Ovary (tissue), 10 donors: ENCODE measurements at places on chromosomes 5 and 9.
A peak's percentile ranks its signal among the peaks of the same experiment; 100 is the strongest.

GRCh38 chr5:34674187-34674586, 18.1 kb downstream of the RAI14 start:
- H3K27ac ChIP-seq, result no peak overlapping the region
- no peaks in the 10 kb centered on the region for H3K27me3 ChIP-seq
- DNase-seq, result no peak
- H3K36me3 ChIP-seq, result no peaks in the 10 kb centered on the region

GRCh38 chr9:92638621-92639101, 31.3 kb downstream of the IPPK start:
- no peak overlapping the region for H3K27ac ChIP-seq
- H3K4me3 ChIP-seq, result no peak overlapping the region

- H3K4me1 ChIP-seq, result peaks cover 16% of the 10 kb centered on the region
- no peak for DNase-seq
- no peaks in the 10 kb centered on the region for H3K36me3 ChIP-seq
- no peaks in the 10 kb centered on the region for H3K27me3 ChIP-seq
- H3K27ac ChIP-seq, result peak overlapping the region; percentile 49
- H3K4me3 ChIP-seq, result no peak overlapping the region
These were observed 14.5 kb downstream of the C9orf50 start for GRCh38 chr9:129606161-129607026.

- no peak overlapping the region for H3K4me3 ChIP-seq
- no peaks in the 10 kb centered on the region for H3K36me3 ChIP-seq
- H3K27me3 ChIP-seq, result no peaks in the 10 kb centered on the region
These were observed 83.0 kb downstream of the SMC2 start for GRCh38 chr9:104177003-104177611.

GRCh38 chr5:2007878-2008501, 125.3 kb upstream of the IRX4 start:
- DNase-seq, result no peak
- H3K4me1 ChIP-seq, result no peaks in the 10 kb centered on the region
- H3K27ac ChIP-seq, result no peak overlapping the region
- H3K4me3 ChIP-seq, result no peak overlapping the region

DNA sequence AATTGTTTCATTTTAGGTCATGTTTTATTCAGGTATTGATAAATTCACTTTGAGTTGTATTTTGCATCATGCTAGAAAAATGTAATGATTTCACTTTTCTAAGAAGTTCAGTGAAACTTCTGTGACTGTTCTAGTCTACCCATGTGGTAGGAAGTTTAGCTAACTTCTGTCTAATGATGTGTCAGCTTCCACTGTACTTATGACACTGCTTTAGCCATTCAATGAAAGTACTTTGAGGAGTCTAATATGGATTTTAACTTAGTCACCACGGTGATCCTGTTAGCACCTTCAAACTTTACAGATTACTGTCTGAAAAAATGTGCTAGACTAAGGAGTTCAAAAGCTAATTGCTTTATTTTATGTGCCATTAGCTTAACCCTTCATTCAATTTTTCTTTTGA, 1510.5 kb upstream of the CDH9 start:
- no peak overlapping the region for H3K4me3 ChIP-seq
- no peaks in the 10 kb centered on the region for H3K4me1 ChIP-seq
- H3K27me3 ChIP-seq, result no peaks in the 10 kb centered on the region
- H3K36me3 ChIP-seq, result no peaks in the 10 kb centered on the region
- no peak for DNase-seq

- no peaks in the 10 kb centered on the region for H3K4me1 ChIP-seq
- no peak overlapping the region for H3K27ac ChIP-seq
- no peaks in the 10 kb centered on the region for H3K36me3 ChIP-seq
- no peak overlapping the region for H3K4me3 ChIP-seq
These were observed 17.8 kb upstream of the BRD3 start for GRCh38 chr9:134085674-134086073.

- H3K27ac ChIP-seq, result no peak overlapping the region
- no peaks in the 10 kb centered on the region for H3K36me3 ChIP-seq
- no peak overlapping the region for H3K4me3 ChIP-seq
- no peak for DNase-seq
These were observed 315.1 kb downstream of the CCDC171 start for GRCh38 chr9:15867988-15868387.

- H3K4me3 ChIP-seq, result no peak overlapping the region
- no peaks in the 10 kb centered on the region for H3K27me3 ChIP-seq
- no peak for DNase-seq
- H3K4me1 ChIP-seq, result no peaks in the 10 kb centered on the region
- H3K27ac ChIP-seq, result no peak overlapping the region
- H3K36me3 ChIP-seq, result no peaks in the 10 kb centered on the region
These were observed 370.0 kb downstream of the HINT1 start for GRCh38 chr5:130795037-130795436.

GRCh38 chr9:130662970-130663257, 1.5 kb upstream of the PRDM12 start:
- H3K36me3 ChIP-seq, result no peaks in the 10 kb centered on the region
- H3K27ac ChIP-seq, result no peak overlapping the region
- no peak overlapping the region for H3K4me3 ChIP-seq
- peaks cover 13% of the 10 kb centered on the region for H3K27me3 ChIP-seq

DNA sequence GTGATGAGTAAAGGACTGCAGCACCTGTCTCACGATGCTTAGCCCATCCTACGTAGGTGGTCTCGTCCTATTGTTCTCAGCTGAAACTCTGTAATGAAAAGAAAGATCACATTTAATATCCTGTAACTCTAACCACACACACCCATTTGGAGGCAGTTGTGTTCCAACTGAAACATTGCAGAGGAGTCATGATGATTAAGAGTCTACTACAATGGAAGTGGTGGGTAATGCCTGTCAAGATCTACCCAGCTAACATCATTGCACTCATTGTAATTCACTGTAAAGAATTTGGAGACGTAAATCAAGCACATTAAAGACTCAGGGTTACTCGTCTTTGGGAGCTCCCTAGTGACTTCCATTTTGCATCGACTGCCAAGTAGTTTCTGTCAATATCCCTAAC, 106.0 kb upstream of the PTPN3 start:
- no peak overlapping the region for H3K4me3 ChIP-seq
- no peaks in the 10 kb centered on the region for H3K27me3 ChIP-seq
- no peaks in the 10 kb centered on the region for H3K36me3 ChIP-seq

DNA sequence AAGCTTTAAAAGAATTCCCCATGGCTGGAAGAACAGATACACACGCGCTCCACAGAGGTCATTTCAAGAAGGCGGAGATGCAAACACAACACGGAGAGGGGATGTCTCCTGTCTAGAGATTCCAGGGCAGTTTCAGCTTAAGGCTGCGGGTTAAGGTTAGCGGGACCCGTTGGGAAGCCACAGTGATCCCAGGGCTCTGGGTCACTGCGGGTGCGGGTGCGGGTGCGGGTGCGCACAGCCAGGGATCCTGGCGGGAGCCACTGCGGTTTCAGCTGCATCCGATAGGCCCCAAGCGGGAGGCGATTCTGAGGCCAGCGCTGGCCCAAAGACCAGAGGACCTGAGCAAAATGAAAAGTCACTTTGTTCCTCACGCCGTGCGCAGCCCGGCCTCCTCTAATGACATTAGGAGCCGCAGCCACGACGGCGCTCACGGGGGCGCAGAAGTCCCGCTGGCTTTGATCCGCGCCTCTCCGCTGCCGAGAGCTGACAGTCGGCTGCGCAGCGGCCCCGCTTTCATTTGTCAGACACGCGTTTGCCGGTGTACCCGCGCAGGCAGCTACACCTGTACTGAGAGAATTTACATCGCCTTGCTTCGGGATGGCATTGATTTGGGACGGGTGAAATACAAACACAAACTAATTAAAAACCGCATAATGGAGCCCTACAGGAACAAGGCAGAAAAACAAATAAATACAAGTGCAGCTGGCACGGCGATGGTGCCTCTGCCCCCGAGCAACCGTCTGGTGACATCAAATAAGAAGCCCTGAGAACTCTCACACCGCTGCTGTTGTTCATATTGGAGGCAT, 5.3 kb upstream of the IRX1 start:
- no peaks in the 10 kb centered on the region for H3K36me3 ChIP-seq
- DNase-seq, result no peak
- H3K27ac ChIP-seq, result no peak overlapping the region
- no peaks in the 10 kb centered on the region for H3K27me3 ChIP-seq

DNA sequence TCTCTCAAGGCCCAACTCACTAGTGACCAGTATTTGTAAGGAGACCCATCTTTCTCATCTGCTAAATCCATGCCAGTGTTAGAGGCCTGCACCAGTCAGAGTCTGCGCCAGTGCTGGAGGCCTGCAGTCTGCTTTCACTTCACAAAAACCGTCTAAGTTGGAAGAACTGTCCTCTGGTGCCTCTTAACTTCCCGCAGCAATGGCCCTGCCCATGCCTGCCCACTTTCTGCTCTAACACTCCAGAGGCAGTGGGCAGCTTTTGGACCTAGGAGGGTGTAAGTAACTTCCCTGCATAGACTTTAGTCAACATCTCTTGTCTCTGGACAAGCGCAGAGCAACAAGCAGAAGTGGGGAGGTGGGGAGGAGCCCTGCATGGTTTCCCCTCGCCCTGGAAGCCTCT, 152.9 kb downstream of the AUH start:
- H3K27ac ChIP-seq, result no peak overlapping the region
- H3K4me3 ChIP-seq, result no peak overlapping the region
- no peaks in the 10 kb centered on the region for H3K27me3 ChIP-seq
- no peaks in the 10 kb centered on the region for H3K36me3 ChIP-seq
- peaks cover 5% of the 10 kb centered on the region for H3K4me1 ChIP-seq

- H3K27ac ChIP-seq, result no peak overlapping the region
- no peaks in the 10 kb centered on the region for H3K4me1 ChIP-seq
- peak; percentile 31 for DNase-seq
- no peaks in the 10 kb centered on the region for H3K27me3 ChIP-seq
These were observed 1.0 kb upstream of the F2R start for GRCh38 chr5:76714751-76715485.

GRCh38 chr5:18992264-18992663, 995.7 kb downstream of the CDH18 start:
- no peak overlapping the region for H3K27ac ChIP-seq
- H3K4me1 ChIP-seq, result no peaks in the 10 kb centered on the region
- no peaks in the 10 kb centered on the region for H3K27me3 ChIP-seq
- DNase-seq, result no peak
- H3K36me3 ChIP-seq, result no peaks in the 10 kb centered on the region

- H3K4me1 ChIP-seq, result no peaks in the 10 kb centered on the region
- H3K27me3 ChIP-seq, result no peaks in the 10 kb centered on the region
- H3K36me3 ChIP-seq, result no peaks in the 10 kb centered on the region
- H3K4me3 ChIP-seq, result peak overlapping the region; percentile 72
- DNase-seq, result peak; percentile 32
- H3K27ac ChIP-seq, result no peak overlapping the region
These were observed 6.7 kb downstream of the PTCH1 start for GRCh38 chr9:95509851-95510708.

DNA sequence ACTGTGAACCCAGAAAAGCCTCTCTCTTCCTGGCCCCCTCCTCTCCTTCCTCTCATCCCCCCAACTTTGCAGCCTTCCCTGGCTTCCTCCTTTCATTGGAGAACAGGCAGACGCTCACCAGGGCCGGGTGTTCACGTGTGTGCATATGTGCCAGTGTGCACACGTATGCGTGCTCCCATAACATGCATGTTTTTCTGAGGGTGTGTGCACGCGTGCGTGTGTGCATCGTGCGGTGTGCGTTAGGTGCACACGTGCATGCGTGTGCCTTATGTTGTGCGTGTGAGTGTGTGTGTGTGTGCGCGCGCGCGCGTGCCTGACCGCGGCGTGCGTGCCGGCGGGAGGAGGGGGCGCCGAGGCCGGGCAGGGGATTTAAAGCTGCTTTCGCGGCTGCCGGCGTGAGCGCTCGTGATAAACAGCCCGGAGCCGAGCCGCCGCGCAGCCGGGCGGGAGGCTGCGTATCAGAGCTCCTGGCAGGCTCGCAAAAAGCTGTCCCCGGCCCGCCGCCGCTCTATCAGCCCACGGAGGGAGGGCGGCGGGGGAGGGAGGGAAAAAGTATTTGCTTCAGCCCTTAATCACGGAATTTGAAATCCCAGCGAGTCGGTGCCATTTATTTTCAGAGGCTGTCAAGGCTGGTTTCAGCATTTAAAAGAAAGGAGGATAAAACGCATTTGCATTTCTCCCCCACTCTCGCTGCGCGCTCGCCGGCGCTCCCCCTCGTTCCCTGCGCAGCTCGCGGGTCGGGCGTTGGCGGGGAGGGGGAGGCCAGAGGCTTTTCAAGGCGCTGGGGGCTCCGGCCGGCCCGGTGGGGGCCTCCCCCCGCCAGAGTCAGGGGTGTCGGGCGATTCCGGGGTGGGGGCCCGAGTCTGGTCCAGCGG, 183.9 kb downstream of the C9orf50 start:
- H3K4me1 ChIP-seq, result peaks cover 10% of the 10 kb centered on the region
- peak; percentile 90 for DNase-seq
- H3K36me3 ChIP-seq, result no peaks in the 10 kb centered on the region
- peak overlapping the region; percentile 51 for H3K4me3 ChIP-seq

DNA sequence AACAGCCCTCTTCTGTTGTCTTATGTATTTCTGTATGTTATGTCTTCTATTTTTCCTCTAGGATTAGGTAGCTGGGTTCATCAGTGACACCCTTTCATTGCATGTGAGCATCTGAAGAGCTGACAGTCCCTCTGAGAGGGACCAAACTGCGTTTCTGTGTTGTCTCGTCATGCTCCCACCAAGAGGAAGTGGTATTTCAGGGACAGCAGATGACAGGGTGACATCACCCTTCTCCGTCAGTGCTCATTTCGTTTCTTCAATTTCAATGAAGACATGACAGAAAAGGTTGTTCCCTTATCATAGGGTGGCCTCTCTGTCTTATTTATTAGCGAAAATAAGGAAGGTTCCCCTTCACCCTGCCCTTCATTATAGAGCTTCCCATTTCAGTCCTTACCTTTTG, 225.9 kb upstream of the NR4A3 start:
- no peak overlapping the region for H3K27ac ChIP-seq
- H3K4me3 ChIP-seq, result no peak overlapping the region
- H3K27me3 ChIP-seq, result no peaks in the 10 kb centered on the region
- DNase-seq, result no peak
- H3K36me3 ChIP-seq, result no peaks in the 10 kb centered on the region

GRCh38 chr5:132474881-132475496, 15.6 kb downstream of the IRF1 start:
- H3K27me3 ChIP-seq, result no peaks in the 10 kb centered on the region
- H3K4me1 ChIP-seq, result peaks cover 4% of the 10 kb centered on the region
- peak overlapping the region; percentile 38 for H3K27ac ChIP-seq
- H3K36me3 ChIP-seq, result no peaks in the 10 kb centered on the region
- peak; percentile 21 for DNase-seq
- H3K4me3 ChIP-seq, result no peak overlapping the region

- H3K27ac ChIP-seq, result no peak overlapping the region
- no peaks in the 10 kb centered on the region for H3K4me1 ChIP-seq
- no peaks in the 10 kb centered on the region for H3K27me3 ChIP-seq
- no peak for DNase-seq
- no peak overlapping the region for H3K4me3 ChIP-seq
- H3K36me3 ChIP-seq, result no peaks in the 10 kb centered on the region
These were observed 78.6 kb downstream of the GRIA1 start for GRCh38 chr5:153569036-153569435.

GRCh38 chr9:131997779-131998178, 81.9 kb downstream of the MED27 start:
- DNase-seq, result peak; percentile 51
- no peaks in the 10 kb centered on the region for H3K36me3 ChIP-seq
- no peaks in the 10 kb centered on the region for H3K27me3 ChIP-seq
- H3K27ac ChIP-seq, result no peak overlapping the region
- H3K4me1 ChIP-seq, result peaks cover 5% of the 10 kb centered on the region
